ENCODE measurements at places on chromosomes 3 and 15.

DNA sequence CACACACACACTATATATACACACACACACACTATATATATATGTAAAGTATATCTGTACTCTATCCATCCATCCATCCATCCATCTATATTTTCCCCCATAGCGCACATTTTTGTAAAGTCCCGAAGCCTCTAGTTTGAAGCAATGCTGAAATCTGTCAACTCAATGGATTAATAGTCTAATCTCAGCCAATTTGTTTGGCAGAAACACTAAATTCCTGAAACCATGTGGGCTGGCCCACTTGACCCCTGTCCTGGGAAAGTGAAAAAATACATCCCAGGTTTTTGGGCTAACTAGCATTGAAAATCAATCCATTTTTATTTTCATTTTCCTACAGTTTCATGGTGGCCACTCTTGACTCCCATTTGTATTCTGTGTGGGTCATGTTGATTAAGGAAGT is 166.7 kb downstream of the SLCO3A1 start:
- H3K27ac ChIP-seq: no peak overlapping the region
- no peak for DNase-seq
- no peak overlapping the region for H3K4me3 ChIP-seq
- H3K4me1 ChIP-seq: 0 out of 2 replicates have a peak, but pooled peaks cover 1% of the 10 kb centered on the region
- no peaks in the 10 kb centered on the region for H3K36me3 ChIP-seq
- H3K27me3 ChIP-seq: no peaks in the 10 kb centered on the region

DNA sequence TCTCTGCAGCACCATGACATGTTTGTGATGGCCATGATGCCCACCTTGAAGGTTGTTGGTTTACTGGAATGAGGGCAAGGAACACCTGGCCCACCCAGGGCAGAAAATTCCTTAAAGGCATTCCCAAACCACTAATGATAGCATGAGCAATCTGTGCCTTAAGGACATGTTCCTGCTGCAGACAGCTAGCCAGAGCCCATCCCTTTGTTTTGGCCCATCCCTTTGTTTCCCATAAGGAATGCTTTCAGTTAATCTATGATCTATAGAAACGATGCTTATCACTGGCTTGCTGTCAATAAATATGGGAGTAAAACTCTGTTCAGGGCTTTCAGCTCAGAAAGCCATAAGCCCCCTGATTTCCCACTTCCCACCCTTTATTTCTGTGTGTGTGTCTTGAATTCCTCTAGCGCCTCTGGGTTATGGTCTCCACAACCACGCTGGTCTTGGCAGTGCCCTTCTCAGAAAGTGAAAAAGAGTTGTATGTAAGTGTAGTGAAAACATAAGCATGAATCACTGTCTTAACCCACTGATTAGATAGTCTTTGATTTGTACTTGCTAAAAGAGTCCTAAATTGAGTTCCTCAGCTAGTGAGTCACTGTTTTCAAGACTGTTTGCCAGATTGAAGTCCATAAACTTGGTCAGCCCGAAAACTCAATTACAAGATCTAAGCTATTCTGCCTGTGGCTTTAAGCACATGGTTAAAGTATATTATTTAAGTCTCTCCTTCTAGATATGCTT is 19.0 kb upstream of the CCR2 start:
- H3K36me3 ChIP-seq: no peaks in the 10 kb centered on the region
- H3K27me3 ChIP-seq: no peaks in the 10 kb centered on the region
- DNase-seq: no peak
- no peaks in the 10 kb centered on the region for H3K4me1 ChIP-seq

DNA sequence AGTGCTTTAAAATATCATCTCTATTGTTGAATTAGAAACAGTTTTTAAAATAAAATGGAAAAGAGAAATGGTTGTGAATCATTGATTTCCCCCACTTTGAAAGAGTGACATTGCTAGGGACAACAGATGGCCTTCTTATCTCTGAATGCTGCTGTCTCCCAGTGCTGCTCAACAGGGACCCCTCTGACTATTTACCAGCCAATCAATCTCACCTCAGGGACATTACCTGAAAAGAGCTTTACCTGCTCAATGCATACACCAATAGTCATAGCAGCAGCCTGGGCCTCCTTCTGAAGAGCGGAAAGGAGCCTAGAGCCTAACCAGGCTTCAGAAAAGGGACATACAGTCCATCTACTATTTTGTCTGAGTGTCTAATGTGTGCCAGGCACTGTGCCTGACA is 162.8 kb downstream of the CGGBP1 start:
- H3K36me3 ChIP-seq: no peaks in the 10 kb centered on the region
- no peak overlapping the region for H3K4me3 ChIP-seq
- no peaks in the 10 kb centered on the region for H3K4me1 ChIP-seq

- no peaks in the 10 kb centered on the region for H3K4me1 ChIP-seq
- H3K4me3 ChIP-seq: no peak overlapping the region
- H3K27ac ChIP-seq: no peak overlapping the region
- no peak for DNase-seq
- no peaks in the 10 kb centered on the region for H3K27me3 ChIP-seq
These were observed 86.0 kb upstream of the NDN start for GRCh38 chr15:23773093-23773492.

DNA sequence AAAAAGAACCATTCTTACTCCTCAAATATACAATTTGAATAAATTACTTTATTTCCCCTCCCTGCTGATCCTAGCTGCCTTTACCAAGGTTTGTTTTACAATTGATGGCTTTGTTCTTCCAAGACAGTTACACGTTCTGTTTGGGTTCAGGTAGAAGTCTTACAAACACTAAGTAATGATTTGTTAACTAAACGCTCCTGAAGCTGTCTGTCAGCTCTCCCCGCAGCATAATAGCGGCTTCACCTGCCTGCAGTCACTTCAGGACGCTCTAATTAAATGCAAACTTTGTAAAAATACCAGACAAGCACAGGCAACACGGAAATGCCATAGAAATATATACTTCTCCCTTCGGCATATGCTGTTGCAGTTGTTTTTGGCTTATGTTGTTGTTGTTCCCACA is 176.4 kb upstream of the MDFIC2 start:
- no peak overlapping the region for H3K27ac ChIP-seq
- H3K27me3 ChIP-seq: no peaks in the 10 kb centered on the region
- no peaks in the 10 kb centered on the region for H3K4me1 ChIP-seq

DNA sequence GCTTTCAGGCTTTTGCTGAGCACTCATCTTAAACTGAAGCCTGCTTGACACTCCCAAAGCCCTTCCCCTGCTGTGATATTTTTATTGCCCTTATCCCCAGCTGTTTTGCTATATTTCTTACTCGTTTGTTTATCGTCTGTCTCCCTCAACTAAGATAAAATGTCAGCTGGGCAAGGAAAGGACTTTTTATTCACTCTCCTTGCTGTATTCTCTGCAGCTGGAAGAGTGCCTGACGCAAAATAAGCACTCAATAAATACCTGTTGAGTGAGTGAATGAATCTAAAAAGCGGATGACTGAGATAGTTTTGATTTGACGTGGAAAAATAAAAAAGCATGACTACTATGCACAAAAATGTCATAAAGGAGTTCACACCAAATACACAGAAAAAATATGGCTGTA is 84.8 kb upstream of the POMGNT2 start:
- H3K4me1 ChIP-seq: no peaks in the 10 kb centered on the region
- DNase-seq: no peak

- H3K4me3 ChIP-seq: no peak overlapping the region
- no peak overlapping the region for H3K27ac ChIP-seq
- no peaks in the 10 kb centered on the region for H3K4me1 ChIP-seq
These were observed 53.8 kb downstream of the MGLL start for GRCh38 chr3:127768346-127769008.

GRCh38 chr15:29666241-29666640 is 156.0 kb downstream of the TJP1 start:
- H3K27me3 ChIP-seq: no peaks in the 10 kb centered on the region
- no peak for DNase-seq
- H3K4me3 ChIP-seq: no peak overlapping the region
- no peaks in the 10 kb centered on the region for H3K4me1 ChIP-seq
- no peaks in the 10 kb centered on the region for H3K36me3 ChIP-seq
- H3K27ac ChIP-seq: no peak overlapping the region

DNA sequence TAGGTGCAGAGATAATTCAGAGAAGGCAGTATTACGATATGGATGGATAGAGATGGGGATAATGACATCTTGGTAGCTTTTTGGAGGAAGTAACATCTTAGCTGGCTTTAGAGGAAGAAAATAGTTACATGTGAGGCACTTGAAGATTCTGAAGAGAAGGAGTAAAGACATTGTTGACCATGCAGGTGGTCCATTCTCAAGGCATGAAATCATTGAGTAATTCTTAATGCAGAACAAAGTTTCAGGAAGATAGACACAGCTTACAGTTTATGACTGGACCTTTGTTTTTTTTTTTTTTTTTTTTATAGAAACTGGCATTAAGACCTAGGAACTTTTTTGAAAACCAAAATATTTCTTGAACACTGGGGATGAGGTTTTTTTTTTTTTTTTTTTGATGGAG is 28.2 kb downstream of the MBNL1 start:
- no peaks in the 10 kb centered on the region for H3K27me3 ChIP-seq
- no peak for DNase-seq
- H3K4me1 ChIP-seq: peaks cover 1% of the 10 kb centered on the region
- H3K27ac ChIP-seq: no peak overlapping the region
- H3K36me3 ChIP-seq: no peaks in the 10 kb centered on the region
